ENCODE measurements at places on chromosomes 3 and 15.

DNA sequence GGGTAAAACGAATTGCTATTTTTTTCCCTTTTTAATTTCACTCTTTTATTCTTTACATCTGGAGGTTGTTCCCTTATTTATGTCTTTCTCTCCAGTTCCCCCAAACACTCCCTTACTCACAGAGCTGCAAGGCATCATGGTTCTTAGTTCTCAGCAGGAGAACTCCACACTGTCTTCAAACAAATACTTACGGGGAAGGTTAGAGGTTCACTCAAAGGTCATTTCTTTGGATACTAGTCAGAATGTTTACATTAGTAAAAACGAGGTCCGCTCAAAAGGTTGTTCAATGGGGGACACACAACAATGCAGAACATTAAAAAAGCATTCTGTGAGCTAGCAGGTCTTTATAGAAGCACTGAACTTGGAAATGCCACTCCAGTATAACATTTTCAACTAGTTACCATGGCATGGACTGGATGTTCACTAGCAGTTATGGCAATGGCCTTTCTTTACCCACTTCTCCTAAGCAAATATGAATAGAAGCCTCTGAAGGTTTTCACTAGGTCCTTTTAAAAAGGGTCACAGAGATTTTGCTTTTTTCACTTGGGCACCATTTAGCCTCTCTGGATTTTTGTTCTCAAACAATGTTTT is 201.7 kb downstream of the MEIS2 start:
- DNase-seq, result no peak

GRCh38 chr3:111831840-111832239 is 27.2 kb upstream of the PHLDB2 start:
- no peak for DNase-seq

DNA sequence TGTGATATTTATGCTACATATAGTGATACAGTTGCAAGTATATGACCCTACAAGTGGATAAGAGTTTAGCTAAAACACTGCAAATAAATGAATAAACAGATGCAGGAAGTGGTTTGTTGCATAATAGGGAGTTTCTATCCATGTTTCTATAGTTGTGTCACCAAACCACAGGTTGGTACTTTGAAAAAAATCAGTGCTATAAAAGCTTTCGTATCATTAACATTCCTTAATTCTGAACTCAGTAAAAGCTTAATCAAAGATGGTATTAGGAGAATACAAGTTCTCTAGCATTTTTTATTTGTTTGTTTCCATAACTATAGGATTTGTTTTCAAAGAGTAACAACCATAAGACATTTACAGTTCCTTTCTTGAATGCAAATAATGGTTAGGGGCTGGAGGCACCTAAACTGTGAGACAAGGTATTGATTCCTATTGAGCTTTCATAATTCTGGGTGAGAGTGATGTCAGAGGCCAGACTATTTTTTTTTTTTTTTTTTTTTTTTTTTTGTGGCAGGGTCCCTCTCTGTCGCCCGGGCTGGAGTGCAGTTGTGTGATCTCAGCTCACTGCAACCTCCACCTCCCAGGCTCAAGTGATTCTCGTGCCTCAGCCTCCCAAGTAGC is 29.6 kb downstream of the CPOX start:
- no peak for DNase-seq

- no peak for DNase-seq
These were observed 878.0 kb downstream of the PDCD6IP start for GRCh38 chr3:34676436-34676835.

- DNase-seq, result no peak
These were observed 74.7 kb downstream of the SEC22A start for GRCh38 chr3:123276346-123277006.

Data from memory B cell (primary cell).